Stimulated activated CD8-positive, alpha-beta memory T cell treated with anti-CD3 and anti-CD28 coated beads, Interleukin-2, amount 100 ng/mL, for 1 hour (primary cell): ENCODE measurements at places on chromosomes 11 and 22.

DNA sequence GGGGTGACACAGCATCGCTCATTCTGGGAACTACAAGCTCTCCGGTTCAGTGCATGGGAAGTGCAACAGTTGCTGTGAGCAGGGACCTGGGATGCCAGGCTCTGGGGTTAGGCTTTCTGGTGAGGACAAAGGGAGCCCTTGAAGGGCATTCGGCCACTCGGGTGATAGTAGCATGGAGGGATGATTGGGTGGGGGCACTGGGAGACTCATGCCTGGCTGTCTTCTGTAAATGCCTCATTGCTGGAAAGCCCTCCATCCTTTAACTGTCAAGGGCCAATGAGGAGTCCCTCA lies 9.9 kb downstream of the OAF start:
- no peak for DNase-seq

DNA sequence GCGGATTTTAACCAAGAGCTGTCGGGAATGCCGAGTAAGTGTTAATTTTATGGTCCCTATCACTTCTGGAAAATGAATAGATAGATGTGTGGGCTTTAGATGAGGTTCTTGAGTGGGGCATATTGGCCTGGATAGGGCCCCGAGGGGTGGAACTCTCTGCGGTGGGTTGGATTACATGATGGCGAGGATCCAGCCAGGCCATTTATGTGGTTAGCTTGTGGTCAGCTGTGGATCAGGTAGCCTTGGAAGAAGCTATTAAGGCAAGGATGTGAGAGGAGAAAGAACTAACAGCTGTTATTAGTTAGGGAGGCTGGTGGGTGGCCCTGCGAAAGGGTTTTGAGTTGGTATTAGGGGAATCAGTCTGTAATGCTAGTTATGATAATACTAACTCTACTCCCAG lies 268.4 kb downstream of the NELL1 start:
- no peak for DNase-seq

DNA sequence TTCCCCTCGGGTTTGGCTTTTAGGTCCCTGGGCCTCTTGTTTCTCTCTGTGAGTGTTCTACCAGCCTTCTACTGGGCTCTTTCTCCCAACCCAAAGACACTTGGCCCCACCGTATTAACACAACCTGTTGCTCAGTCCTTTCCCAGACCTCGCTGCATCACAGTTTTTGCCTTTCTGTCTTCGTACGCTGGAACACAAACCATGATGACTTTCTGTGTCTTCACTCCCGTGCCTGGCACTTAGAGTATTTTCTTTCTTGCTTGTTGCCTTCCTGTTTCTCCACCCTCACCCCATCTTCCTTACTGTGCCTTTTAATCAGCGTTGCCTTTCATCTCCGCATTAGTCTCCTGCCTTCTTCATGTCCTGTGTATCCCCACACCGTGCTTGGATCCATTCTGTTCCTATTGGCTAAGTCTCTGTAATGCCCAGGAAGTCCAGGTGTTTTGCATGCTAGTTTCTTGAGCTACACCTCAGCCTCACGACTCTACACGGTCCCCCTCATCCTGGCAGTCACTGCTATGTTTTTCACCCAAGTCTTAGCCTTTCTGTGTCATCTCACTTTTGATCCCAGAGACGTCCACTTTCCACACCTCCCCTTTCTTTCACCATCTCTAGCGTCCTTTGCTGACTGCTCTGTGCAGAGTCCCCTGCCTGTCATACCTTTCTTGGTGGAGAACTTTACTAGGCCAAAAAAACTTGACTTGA lies 1.6 kb downstream of the MARK2 start:
- no peak for DNase-seq

DNA sequence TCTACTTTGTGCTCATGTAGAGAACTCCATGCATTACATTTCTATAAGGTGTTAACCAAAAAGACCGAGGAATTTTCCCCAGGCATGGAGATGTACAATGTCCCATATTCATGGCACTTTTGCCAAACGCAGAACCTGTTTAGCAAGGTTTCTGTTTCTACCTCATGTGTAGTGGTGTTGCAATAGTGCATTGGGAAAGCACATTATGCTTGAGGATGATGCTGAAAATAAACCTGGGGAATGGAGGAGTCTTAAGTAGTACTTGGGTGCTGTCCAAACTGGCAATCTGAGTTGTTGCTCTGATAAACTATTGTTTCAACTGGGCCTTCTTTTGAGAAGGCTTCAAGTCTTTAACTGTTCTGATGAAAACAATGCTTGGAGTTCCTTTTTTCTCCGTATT lies 11.5 kb upstream of the MUC15 start:
- no peak for DNase-seq

DNA sequence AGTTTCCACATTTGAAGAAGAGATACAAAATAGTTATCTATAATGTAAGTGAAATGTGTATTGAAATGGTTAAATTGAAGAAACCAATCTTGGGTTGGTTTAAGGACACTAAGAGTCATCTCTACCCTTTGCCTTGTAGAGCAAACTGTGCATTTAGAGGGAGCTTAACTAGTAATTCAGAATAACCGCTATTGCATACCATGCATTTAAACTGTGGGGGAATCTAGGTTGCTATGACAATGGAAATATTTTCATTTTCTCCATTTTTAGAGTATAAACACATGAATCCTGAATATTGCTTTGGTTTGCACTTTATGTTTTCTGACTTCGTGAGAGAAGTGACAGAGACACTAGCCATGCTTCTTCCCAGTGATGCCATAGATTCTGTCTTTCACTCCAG lies 39.7 kb downstream of the FAT3 start:
- no peak for DNase-seq

DNA sequence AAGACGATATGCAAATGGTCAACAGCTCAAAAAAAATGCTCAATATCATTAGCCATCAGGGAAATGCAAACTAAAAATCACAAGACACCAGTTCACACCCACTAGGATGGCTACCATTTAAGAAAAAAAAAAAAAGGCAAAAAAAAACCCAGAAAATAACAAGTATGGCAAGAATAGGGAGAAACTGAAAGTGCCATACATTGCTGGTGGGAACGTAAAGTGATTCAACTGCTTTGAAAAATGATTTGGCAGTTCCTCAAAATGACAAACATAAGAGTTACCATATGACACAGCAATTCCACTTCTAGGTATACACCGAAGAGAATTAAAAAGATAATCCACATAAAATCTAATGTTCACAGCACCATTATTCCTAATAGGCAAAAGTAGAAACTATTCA lies 47.5 kb downstream of the PICALM start:
- DNase-seq, result no peak

DNA sequence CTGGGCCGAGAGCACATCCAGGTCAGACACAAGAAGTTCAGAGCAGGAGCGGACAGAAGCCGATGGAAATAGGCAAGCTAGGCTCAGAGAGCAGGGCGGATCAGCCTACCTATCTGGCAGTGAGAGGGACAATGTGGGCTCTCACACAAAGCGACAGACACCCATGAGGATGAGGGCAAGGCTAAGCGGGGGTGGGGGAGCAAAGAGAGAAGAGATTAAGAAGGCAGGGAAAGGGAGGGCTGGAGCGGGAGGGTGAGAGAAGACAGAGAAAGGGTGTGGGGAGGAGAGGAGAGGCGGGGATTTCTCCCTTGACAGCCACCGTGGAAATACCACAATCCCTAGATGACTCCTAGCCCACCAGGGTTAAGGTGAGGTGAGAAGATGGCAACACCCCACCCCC lies 57.9 kb downstream of the BUD13 start:
- no peak for DNase-seq

DNA sequence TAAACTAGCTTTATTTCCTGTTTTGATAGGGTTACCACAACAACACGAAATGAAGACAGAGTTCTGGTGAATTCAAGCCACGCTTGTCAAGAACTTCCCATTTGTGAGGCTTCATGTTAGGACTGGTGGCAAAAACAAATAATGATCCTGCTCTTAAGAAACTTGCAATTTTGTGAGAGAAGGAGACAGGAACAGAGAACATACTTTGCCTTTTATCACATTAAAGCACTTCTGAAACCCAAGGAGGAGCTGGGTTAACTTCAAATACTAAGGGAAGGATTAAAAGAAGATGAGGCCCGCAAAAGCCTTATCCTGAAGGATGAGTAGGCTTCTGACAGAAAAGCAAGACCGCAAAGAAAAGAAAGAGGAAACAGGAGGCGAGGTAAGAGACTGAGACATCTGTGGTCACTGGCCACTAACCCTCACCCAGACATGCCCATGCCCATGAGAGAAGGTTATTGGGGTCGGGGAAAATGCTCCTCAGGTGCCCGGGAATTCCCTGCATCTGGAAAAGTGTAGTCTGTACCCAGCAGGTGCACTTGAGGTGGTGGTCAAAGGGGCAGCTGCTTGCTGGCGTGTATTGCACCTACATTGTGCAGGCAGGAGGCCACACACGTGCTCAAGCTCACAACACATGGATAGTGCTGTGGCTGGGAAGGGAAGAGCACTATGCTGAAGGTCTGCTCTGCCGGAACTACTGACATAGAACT lies 50.5 kb downstream of the MAPK1 start:
- no peak for DNase-seq

GRCh38 chr22:39731481-39731880 lies 160.9 kb downstream of the CACNA1I start:
- no peak for DNase-seq

GRCh38 chr11:32200136-32200847 lies 109.4 kb downstream of the RCN1 start:
- DNase-seq, result no peak

GRCh38 chr11:12989428-12990161 lies 19.5 kb upstream of the RASSF10 start:
- no peak for DNase-seq

DNA sequence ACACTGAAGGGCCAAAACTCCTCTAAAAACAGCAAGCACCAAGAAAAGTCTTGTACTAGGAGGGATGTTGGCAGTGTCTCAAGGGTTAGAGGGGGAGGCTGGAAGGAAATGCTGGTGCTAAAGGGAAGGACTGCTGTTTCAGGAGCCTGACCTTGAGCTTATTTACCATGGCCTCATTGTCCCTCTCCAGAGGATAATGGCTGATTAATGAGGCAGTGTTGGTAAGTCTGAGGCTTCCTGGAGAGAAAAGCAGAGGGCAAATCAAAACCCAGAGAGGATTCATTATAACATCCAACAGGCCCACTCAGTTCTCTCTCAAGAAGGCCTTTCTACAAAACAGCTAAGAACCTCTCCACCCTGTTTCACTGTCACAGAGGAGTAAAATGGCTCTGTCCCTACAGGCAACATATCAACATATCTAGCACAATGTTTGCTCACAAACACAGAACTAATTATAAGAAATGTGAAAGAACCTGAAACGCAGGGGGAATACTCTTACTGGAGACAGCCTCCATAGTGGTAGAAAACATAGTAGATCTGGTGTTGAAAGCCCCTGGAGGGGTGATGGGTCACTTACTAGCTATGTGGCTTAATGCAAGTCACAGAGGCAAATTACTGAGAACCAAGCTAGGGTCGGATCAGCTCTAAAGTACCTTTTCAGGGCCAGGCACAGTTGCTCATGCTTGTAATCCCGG lies 31.4 kb downstream of the NUMA1 start:
- no peak for DNase-seq

GRCh38 chr11:15453211-15453765 lies 338.6 kb downstream of the INSC start:
- no peak for DNase-seq

- DNase-seq, result no peak
Measured at GRCh38 chr22:21587803-21588611, 20.5 kb downstream of the UBE2L3 start.

DNA sequence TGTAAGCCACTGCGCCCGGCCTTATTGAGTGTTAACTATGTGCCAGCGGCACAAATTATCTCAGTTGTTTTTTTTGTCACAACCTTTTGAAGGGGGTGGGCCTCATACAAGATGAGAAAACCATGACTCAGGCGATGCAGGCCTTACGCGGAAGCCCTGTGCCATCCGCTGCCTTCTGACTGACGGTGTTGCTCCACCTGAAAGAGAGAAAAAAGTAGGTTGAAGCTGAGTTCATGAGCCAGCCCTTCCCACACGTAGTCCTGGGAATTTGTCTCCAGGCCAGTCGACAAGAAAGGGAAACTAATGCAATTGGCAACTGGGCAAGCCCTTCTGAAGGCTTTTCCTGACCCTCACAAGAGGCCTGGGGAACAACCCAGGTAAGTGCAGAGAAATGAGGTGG lies 96.9 kb upstream of the CRYBB3 start:
- DNase-seq, result no peak

DNA sequence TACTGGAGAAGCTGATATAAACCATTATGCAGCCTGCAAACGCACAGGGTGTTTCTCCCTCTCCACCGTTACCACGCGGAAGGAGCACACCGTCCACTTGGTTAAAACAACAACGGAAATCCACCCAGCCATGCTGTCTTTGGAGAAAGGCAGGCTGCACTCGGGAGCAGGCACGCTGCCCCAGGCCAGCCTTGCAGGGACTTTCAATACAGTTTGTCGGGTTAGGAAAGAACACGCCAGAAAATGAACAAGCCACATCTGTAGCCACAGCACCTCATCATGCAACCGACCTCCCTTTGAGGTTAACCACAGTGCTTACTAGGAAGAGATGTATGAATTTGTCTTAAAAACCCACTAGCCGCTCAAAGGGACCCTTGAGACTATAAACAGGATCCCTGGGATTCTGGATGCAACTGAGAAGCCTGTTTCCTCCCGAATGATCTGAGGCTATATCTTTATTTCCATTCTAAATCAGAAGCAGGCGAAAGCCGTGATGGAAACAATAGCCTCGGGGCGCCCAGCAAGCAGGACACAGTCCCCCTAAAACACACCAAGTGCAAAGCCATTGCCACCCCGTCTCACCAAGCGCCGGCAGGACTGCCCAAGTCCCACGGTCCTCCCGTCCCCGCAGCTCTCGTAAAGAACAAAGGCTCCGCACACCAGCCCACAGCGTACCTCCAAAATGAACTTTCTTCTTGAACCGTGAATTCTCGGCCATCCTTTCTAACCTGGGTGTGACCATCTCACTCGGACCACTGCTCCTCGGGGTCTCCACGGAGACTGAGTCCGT lies 318.9 kb downstream of the CTTN start:
- no peak for DNase-seq

DNA sequence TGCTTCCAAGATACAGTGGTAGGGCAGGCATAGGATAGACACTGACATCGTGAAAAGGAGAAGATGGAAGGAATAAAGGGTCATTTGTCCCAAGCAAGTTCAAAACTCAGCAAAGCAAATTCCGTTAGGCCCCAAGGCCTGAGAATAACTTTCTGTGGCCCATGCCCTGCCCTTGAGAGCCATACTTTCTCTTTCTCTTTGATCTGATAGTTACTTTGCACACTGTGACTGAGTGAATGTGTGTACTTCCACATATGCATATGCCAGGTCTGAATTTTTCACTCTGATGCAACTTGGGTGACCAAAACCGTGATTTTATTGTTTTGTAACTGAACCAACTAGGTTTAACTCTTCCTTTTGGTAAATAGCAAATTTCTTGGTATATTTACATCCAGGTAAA lies 371.5 kb downstream of the RAB38 start:
- no peak for DNase-seq

- DNase-seq, result no peak
Measured at GRCh38 chr11:117929142-117929915, at the start of gene TMPRSS13. TMPRSS13 (minus strand) TSS chr11:117929402; CDS start chr11:117929307, 95 bp downstream.
